Central memory CD8-positive, alpha-beta T cell (primary cell): ENCODE measurements at places on chromosomes 5 and 9.

DNA sequence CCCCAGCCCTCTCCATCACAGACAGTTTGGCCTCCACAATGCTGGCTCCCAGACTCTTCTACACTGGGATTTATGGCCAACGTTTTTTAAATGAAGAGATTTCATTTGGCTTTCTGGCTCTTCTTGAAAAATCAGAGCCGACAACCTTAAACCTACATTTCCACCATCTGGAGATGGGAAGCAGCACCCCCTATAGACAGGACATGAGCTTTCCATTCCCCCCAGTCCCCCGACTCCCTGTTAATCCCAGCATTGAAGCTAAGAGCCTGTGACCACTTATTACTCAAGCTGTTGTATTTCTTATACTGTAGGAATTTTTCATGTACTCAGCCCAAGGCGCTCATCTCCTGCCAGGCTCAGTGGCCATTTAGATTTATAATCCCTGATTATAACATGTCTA, 34.0 kb upstream of the AFAP1L1 start:
- DNase-seq, result no peak

DNA sequence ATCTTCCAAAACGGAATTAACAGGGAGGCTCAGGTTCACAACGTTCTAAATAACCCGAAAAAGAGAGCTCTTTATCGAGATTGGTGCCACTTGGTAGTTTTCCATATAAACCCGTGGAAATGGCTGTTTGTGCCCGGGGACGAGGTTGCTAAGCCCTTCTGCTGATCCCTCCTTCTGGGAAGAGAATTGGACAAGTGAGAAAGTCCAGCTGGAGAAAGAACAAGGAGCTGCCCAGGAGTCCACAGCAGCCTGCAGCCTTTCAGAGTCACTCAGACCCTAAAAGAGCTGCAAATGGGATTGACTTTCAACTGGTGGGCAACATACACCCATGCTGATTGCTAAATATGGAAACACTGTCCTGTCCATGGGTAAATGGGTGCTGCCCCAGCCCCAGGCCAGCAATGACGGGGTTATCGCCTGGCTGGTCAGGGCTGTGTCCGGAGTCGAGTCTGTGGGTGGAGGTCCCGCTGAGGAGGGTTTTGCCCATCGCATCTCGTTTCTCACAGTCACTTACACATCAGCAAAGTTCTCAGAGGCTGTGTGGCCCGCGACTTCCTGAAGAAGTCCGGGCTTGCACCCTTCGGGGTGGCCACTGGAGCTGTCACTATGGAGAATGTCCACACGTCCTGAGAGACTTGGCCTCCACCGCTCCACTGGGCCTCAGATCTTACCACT, 40.7 kb upstream of the HSD17B3 start:
- DNase-seq, result no peak

GRCh38 chr5:66329078-66329477, 185.0 kb downstream of the SREK1 start:
- no peak for DNase-seq

GRCh38 chr5:87579678-87580077, 166.9 kb upstream of the CCNH start:
- no peak for DNase-seq

GRCh38 chr9:21171351-21171750, 4.9 kb upstream of the IFNA21 start:
- no peak for DNase-seq

GRCh38 chr9:121316378-121316777, 48.4 kb downstream of the GSN start:
- DNase-seq, result no peak

DNA sequence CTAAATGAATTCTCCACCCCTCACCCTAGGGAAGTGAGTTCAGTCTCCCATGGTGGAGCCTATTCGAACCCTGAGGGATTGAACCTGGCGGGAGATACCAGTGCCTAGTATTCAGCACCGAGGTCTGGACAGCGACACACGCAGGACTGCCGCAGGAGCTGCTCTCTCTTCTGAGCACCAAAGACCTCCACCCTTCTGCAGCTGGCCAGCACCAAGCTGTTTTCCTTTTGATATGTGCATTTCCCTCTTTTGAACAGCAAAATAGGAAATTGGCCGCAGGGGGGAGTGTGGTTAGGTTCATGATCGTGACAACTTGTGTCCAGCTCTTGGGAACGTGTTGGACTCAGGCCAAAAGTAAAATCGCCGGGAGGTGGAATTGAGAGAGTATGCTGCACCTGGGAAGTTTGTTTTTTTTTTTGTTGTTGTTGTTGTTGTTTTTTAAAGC, 1.2 kb upstream of the PCSK1 start:
- no peak for DNase-seq
